ENCODE measurements at places on chromosomes 11 and 22.

GRCh38 chr22:21736084-21736642, 569 bp upstream of the YPEL1 start:
- no peak for DNase-seq

DNA sequence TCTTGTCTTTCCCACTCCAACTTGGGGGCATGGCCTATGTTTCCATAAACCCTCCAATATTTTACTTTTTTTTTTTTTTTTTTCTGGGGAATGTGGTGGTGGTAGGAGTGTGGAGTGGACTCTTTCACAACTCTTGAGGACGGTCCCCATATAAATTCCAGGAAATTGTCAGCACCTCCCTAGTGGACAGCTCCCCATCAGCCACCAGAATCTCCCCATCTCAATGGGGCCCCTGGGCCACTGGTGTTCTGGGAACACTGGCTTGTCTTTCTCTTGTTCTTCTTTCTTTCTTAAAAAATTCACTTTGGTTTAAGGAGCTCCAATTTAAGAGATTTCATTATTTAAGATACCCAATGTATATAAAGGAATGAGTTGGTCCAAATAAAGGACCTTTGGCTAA, 74.1 kb downstream of the ADM start:
- DNase-seq, result no peak

DNA sequence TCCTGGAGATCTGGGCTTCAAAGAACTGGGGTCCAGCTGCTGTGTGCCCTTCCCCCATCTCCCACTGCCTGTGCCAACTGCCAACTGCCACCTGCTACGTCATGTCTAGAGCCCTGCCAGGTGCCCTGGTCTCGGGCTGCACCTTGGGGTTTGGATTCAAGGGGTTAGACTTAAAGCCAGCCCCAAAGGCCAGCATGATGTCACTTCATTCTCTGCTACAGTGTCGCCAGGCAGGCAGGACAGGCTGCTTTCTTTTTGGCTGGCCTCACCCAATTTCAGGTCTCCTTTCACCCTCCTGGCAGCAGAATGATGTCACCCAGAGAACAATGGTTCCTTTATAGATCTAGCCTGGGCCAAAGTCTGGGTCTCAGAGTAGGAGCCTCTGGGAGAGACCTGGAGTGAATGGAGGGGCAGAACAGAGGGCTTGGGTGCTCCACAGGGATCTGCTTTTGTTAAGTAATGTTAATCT, 79.5 kb upstream of the CRYBB3 start:
- no peak for DNase-seq

DNA sequence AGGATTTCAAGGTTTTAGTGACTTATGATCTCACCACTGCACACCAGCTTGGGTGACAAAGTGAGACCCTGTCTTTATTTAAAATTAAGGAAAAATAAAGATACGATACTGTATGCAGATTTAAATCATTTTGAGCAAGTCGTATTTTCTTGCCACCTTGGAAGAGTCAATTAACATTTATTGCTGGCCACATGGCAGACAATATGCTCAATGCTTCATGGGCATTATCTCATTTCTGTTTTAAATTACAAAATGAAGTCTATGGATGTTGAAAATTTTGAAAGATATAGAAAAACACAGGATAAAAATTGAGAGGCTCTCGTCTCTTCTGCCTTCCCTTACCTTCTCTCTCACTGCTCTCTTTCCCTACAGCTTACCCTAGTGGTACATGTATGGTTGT, 349.0 kb upstream of the CCDC90B start:
- no peak for DNase-seq

DNA sequence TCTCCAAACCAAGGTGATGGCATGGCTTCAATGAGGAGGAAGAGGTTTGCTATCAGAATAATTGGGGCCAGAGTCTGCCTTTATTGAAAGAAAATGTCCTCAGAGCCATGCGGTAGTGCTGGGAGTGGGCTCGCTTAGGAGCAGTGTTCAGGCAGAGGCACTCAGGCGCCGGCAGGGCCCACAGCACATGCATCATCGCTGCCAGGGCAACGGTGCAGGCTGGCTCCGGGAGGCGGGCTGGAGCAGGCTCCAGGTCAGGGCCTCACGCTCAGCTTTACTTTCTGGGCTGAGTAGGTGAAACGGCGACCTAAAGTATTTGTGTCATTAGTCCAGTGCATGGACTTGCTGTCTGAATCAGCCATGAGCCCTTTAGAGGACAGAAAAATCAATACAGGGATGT, 169.9 kb upstream of the CCDC90B start:
- no peak for DNase-seq

All from fibroblast of skin of left quadriceps (primary cell).